Muscle of back (tissue), 13 donors: ENCODE measurements at places on chromosomes 1 and 21. TPM values are rescaled to one million over a fixed set of nuclear protein-coding genes. Genes with fewer than 3 reads are reported as not detected.

- DNase-seq: no peak
Observed at GRCh38 chr1:213409208-213409631, 358.2 kb downstream of the RPS6KC1 start.

- DNase-seq: no peak
Observed at GRCh38 chr21:36180963-36181362, 24.3 kb downstream of the DOP1B start.

The EPHB2 gene
- 23.2 TPM for polyA plus RNA-seq

The LCE1E gene
- polyA plus RNA-seq: not detected

GRCh38 chr1:31828341-31828740 is 12.5 kb upstream of the SPOCD1 start:
- DNase-seq: no peak

The LDLRAD1 gene
- polyA plus RNA-seq: not detected

DNA sequence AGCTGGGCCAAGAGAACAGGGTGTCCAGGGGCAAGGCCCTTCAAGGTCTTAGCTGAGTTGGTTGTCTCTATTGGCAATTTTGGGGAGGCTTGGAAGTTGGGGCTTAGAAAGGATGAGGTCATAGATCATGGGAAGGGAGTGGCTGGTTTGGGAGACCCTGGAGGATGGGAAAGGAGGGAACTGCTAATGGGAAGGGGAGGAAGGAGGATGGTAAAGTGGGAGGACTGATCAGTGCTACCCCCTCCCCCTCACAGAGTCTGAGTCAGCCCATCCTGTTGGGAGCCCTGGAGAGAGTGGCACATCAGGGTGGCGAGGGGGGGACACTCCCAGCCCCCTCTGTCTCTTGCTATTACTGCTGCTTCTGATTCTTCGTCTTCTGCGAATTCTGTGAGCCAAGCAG is 5.1 kb downstream of the EFNA4 start:
- DNase-seq: no peak

GRCh38 chr1:20612221-20612746 is 21.0 kb upstream of the PINK1 start:
- DNase-seq: no peak
